ENCODE measurements at places on chromosomes 6 and 20. TPM values are rescaled to one million over a fixed set of nuclear protein-coding genes. Genes with fewer than 3 reads are reported as not detected.

GJA10 gene
- total RNA-seq = not detected

RRAGD gene
- total RNA-seq = 18.0 TPM

NANP gene
- total RNA-seq = 6.3 TPM

CHMP4B gene
- total RNA-seq = 170 TPM

NSFL1C gene
- 81.0 TPM for total RNA-seq

FOXS1 gene
- not detected for total RNA-seq

RAET1L gene
- total RNA-seq = not detected

BMP2 gene
- total RNA-seq = 17.9 TPM

DNA sequence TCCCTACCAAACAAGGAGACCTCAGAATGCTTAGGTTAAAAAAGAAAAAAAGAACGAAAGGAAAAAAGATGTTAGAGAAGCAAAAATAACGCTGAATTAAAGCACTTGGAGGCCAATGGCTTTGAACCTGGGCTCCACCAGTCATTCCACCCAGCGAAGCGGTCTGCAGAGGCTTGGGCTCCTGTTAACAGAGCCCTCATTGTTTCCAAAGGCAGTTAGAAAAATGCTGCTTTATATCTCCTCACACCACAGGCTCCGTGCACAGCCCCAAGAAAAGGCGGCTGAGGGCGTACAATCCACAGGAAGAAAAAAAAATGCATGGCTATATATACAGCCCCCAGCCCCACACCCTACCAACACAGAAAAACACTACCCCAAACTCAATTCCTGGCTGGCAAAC lies 255.9 kb downstream of the FOXC1 start:
- DNase-seq = no peak
- H3K27ac ChIP-seq = peak overlapping the region; percentile 29
- peaks cover 52% of the 10 kb centered on the region for H3K27me3 ChIP-seq

GRCh38 chr6:92989656-92990055 lies 429.7 kb downstream of the EPHA7 start:
- no peaks in the 10 kb centered on the region for H3K36me3 ChIP-seq
- DNase-seq = no peak
- peaks cover 10% of the 10 kb centered on the region for H3K4me1 ChIP-seq
- no peak overlapping the region for H3K4me3 ChIP-seq
- H3K27ac ChIP-seq = no peak overlapping the region

DNA sequence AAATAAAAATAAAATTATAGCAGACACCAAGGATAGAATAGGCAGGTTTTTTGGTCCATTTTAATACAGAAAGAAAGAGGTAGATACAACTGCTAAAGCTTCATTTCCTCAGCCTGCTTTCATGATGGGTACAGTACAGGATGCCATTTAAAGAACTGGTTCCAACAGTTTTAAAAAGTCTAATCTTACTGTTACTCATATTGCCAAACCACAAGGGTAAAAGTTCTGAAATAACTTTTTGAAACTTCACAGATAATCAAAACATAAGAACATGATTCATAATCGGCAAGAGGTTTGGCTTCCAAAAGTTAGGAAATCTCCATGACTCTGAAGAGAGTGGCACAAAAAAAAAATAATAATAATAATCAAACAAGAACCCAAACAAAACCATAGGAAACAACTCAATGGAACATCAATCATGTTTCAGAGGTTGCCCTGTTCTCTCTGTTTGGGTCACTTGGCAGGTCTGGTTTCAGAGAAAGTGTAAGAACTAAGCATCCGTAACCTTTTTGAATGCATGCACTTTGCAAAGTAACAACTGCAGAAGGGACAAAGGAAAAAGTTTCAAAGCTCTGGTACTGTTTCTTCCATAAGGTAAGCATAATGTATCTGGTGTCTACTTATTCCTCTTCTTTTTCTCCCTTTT lies 79.7 kb downstream of the SMLR1 start:
- H3K27me3 ChIP-seq = no peaks in the 10 kb centered on the region
- DNase-seq = no peak
- peaks cover 10% of the 10 kb centered on the region for H3K36me3 ChIP-seq
- H3K27ac ChIP-seq = no peak overlapping the region
- no peak overlapping the region for H3K4me3 ChIP-seq

- H3K27ac ChIP-seq = no peak overlapping the region
- no peaks in the 10 kb centered on the region for H3K36me3 ChIP-seq
- no peaks in the 10 kb centered on the region for H3K4me1 ChIP-seq
- no peaks in the 10 kb centered on the region for H3K27me3 ChIP-seq
- DNase-seq = no peak
Observed at GRCh38 chr20:54550776-54551396, 75.5 kb downstream of the DOK5 start.

- no peak overlapping the region for H3K4me3 ChIP-seq
- H3K4me1 ChIP-seq = peaks cover 17% of the 10 kb centered on the region
- no peaks in the 10 kb centered on the region for H3K27me3 ChIP-seq
- no peak for DNase-seq
- no peak overlapping the region for H3K27ac ChIP-seq
Observed at GRCh38 chr6:16334671-16335070, 96.3 kb downstream of the GMPR start.

- H3K27ac ChIP-seq = peak overlapping the region; percentile 4
- DNase-seq = peak; percentile 71
- peaks cover 98% of the 10 kb centered on the region for H3K27me3 ChIP-seq
- no peaks in the 10 kb centered on the region for H3K36me3 ChIP-seq
- peaks cover 17% of the 10 kb centered on the region for H3K4me1 ChIP-seq
Observed at GRCh38 chr20:22568872-22569344, 15.5 kb downstream of the FOXA2 start.

DNA sequence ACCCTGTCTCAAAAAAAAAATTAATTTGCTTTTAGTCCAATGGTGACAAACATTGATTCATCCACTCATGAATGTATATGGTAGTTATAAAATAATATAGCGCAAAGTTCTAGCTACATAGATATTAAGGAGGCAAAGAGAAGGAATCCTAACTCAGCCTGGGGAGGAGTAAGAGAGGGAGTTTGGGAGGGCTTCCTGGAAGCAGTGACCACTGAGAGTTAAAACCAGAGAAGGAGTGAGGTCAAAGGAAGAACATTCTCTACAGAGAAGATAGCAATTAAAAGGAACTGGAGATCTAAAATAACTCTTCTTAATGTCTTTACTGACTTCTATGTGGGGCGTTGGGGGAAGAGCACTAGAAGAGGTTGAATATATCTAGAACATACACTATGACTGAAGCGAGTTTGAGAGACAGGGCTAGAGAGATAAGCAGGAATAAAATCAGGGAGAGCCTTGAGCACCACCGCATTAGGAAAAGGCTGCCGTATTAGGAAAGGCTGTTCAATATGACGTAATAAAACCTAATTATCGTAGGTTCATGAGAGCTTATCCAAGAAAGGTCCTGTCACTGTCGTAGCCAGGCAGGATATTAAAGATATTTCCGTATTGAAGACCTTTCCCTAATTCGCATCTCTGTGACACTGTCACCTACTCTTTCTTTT lies 81.8 kb upstream of the CNKSR3 start:
- peak overlapping the region; percentile 22 for H3K27ac ChIP-seq
- no peaks in the 10 kb centered on the region for H3K36me3 ChIP-seq
- H3K4me1 ChIP-seq = peaks cover 6% of the 10 kb centered on the region
- H3K27me3 ChIP-seq = no peaks in the 10 kb centered on the region
- H3K4me3 ChIP-seq = no peak overlapping the region
- DNase-seq = no peak

GRCh38 chr6:143872201-143872600 lies 7.9 kb downstream of the ZC2HC1B start:
- no peak overlapping the region for H3K4me3 ChIP-seq
- H3K4me1 ChIP-seq = no peaks in the 10 kb centered on the region
- no peak for DNase-seq
- no peak overlapping the region for H3K27ac ChIP-seq

DNA sequence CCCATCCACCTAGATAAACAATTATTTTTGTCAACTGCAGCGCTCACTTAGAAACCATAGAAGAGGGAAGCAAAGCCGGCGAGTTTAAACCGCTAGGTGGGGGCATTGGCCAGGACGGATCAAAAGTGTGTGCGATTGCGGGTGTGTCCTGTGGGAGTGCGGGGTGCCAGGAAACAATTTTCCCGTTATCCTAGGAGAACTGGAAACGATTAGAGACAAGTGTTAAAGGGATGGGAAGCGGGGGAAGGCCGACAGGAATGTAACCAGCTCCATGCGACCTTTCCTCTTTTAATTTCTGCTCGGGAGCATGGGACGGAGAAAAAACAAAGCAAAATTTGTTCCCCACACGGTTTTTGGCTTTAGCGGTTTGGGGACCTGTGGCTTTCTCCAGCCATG lies 2.8 kb upstream of the HTR1B start:
- H3K27me3 ChIP-seq = peaks cover 81% of the 10 kb centered on the region
- H3K36me3 ChIP-seq = no peaks in the 10 kb centered on the region
- H3K4me3 ChIP-seq = peak overlapping the region; percentile 88
- peak; percentile 76 for DNase-seq

Measured in type B pancreatic cell (in vitro differentiated cells).